ENCODE measurements at places on chromosomes 5 and 9.

GRCh38 chr5:20102293-20102692 is 114.3 kb upstream of the CDH18 start:
- DNase-seq = no peak

GRCh38 chr5:56037531-56038010 is 42.8 kb upstream of the IL6ST start:
- DNase-seq = no peak

DNA sequence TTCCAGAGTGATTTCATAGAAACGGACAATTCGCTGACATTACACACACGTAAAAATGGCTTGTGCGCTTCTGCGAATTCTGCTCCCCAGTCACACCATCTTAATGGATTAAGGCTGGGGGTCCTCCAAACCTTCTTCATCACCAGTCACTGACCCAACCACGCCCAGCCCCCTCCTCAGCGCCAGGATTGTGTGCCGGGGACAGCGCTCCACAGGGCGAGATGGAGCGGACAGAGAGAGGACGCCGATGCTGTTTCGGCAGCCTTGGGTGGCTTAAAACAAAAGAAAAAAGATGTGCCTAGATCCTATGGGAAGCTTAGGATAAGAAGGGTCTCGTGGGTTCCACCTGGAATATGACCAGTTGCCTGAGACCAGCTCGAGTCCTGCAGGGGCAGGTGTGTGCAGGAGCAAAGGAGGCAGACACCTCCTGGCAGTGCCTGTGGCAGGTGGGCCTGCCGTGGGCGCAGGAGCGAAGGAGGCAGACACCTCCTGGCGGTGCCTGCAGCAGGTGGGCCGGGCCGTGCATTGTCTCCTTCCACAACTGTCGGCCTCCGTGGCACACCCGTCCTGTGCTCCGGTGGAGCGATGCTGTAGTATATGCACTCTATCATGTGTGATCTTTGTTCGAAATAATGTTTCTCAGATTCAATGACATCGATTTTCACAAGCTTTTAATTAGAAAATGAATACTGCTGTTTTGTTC is 20.9 kb downstream of the BRD9 start:
- no peak for DNase-seq

DNA sequence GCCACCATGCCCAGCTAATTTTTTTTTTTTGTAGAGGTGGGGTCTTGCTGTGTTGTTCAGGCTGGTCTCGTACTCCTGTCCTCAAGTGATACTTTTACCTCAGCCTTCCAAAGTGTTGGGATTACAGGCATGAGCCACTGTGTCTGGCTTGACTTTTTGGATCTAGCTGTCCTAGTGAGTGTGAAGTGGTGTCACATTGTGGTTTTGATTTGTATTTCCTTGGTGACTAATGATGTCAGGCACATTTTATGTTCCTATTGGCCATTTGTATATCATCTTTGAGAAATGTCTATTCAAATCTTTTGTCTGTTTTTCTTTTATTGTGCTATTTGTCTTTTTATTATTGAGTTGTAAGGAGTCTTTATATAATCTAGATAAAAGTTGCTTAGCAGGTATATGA is 53.5 kb upstream of the MCCC2 start:
- DNase-seq = peak; percentile 25

DNA sequence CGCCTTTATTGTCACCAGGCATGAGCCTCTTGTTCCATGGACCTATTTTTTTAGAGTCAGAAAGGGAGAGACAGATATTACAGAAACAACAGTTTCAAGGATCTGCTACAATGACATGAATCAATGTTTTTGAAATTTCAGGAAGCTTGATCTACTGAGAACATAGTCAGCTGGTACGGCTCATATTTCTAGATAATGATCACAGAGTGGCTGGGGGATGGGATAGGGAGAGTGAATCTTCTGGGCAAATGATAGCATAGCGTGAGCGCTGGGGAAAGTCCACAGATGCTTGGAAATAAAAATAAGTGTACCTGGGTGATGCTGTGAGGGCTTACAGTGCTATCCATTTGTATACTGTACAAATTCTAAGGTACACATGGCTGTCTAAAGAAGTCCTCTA is 340.4 kb downstream of the EBF1 start:
- peak; percentile 67 for DNase-seq

DNA sequence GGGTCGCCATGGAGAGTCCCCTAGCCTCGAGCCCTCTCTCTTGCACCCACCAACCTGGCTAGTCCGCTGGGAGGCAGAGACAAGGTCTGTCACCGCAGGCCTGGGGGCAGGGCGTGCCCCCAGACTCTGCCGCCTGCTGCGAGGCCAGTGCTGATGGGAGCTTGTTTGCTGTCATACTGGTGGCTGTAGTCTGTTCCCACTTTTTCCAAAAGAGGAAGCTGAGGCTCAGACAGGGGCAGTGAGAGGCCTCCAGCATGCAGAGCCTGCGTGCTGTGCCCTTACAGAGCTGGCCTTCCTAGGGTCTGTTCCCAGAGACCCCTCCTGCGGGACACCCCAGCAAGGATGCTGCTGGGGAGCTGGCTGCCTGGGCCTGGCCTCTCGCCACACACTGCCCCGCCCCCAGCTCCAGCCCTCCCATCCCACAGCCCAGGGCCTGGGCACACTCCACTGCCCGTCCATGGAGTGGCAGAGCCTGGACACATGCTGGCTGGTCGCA is 21.0 kb upstream of the SUSD3 start:
- DNase-seq = no peak

- no peak for DNase-seq
Observed at GRCh38 chr9:13716601-13717321, 437.3 kb upstream of the MPDZ start.

- no peak for DNase-seq
Observed at GRCh38 chr5:164303646-164304215, 798.3 kb downstream of the MAT2B start.

GRCh38 chr5:173785400-173785799 is 102.7 kb upstream of the CPEB4 start:
- DNase-seq = no peak

- no peak for DNase-seq
Observed at GRCh38 chr5:75058986-75059535, 6.7 kb upstream of the GCNT4 start.

- DNase-seq = no peak
Observed at GRCh38 chr9:8799206-8799605, 999.6 kb upstream of the DMAC1 start.

DNA sequence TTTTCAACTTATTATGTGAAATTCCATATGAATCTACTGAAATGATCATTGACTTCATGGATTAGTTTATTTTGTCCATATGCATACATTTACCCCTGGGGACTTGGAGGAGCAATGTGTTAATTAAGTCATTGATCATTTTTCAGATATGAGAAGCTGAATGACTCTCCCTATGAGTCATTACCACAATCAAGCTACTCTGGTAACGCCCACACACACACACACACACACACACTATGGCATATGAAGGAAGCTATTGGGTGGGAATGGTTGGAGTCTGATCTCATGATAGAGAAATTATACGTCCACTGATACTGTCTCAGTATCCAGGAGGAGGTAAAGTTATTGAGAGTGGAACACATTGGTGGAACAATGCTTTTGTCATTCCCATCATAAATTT is 528.9 kb downstream of the AGTPBP1 start:
- DNase-seq = peak; percentile 90

- DNase-seq = no peak
Observed at GRCh38 chr5:67310740-67311139, 114.1 kb upstream of the CD180 start.

DNA sequence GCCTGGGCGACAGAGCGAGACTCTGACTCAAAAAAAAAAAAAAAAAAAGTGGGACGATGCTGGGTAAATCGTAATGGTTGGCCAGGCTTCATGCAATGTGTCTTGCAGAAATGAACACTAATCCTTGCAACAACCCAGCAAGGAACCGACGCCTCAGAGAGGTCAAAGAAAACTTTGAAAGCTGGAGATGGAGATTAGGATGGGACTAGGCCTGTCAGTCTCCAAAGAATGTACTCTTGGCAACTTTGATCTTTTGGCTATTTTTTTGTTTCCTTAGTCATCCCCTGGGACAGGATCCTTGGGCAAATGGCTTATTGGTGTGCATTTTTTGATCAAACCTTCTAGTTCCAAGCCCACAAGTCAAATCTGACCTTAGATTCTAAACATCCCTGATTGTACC is 10.6 kb upstream of the PWWP2A start:
- no peak for DNase-seq

GRCh38 chr9:121240472-121241135 is 27.4 kb upstream of the GSN start:
- DNase-seq = no peak

DNA sequence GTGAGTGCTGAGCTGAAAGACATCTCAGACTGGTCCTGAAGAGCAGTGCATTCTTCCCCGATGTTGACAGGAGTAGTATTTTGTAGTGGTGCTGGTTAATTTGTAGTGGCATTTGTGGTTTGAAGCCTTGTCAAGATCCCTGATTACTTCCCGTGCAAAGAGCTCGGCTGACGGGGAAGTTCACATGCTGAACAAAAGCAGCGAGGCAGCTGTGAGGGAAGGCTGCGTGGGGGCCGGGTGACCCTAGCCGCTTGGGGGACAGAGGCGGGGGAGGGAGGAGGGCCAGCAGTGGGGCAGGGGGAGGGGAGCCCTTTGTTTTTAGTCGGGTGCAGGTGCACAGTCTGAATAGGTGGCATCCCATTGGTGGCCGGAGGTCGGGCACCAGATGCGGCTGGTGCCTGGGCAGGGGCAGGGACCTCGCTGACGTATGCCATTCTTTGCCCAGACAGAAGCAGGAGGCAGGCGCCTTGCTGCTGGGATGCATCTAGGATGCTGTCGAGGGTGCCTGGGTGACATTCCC is 64.7 kb downstream of the CRB2 start:
- no peak for DNase-seq

- DNase-seq = no peak
Observed at GRCh38 chr9:6961845-6962522, 204.2 kb downstream of the KDM4C start.
